ENCODE measurements at places on chromosomes 1 and 21.

GRCh38 chr1:168623003-168623828 is 46.8 kb downstream of the XCL1 start:
- DNase-seq: no peak

DNA sequence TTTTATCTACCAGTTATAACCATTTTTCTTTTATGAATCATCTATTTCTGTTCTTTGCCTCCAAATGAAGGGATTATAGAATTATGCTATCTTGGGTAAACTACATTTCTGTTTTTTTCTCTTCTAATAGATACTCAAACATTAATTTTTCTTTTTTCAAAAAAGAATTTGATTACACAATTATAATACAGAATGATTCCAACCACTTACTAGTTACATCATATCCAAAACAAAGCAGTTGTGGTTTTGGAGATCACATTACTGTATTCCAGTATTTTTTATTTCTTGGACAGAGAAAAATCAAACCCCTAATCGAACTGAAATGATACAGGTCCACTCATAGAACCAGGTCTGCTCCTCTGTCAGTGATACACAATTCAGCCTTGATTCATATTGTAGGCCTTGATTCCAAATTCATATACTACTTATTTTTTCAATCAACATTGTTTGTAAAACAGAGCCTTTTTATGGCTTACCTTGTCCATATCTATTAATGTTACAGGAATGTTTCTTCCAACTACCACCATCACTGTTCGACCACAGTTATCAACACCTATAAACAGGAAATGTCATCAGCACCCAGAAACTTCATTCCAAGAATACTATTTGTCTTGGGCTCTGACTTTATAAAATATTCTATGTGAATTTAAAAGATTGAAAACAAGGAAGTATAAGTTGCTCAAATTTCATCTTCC is 43.2 kb downstream of the GDAP2 start:
- DNase-seq: no peak

DNA sequence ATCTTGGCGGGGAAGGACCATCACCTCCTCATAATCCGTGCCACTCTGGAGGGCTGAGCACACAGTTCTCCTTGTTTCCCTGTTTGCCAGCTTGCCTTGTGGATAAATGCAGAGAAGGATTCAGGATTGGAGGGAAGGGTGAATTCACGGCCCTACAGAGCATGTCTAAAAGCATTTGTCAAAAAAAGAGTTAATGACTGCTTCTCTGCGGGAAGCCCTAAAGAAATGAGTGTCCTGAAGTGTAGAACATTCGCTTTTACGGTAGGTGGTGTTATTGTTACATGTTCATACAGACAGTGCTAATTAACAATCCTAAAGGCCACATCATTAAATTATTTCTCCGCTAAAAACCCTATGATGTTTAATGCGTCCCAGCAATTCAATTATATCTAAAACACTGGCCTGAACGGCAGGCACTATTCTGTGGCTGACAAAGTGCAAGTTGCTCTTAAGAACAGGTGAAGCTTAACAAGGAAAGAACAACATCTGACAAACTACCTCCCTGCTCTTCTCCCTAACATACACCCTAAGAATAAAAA is 112.3 kb upstream of the NFIA start:
- DNase-seq: peak; percentile 70

GRCh38 chr1:98556521-98557158 is 104.9 kb upstream of the SNX7 start:
- no peak for DNase-seq

GRCh38 chr1:177966199-177966598 is 3.7 kb downstream of the SEC16B start:
- no peak for DNase-seq

- no peak for DNase-seq
Measured at GRCh38 chr21:14687268-14687625, 141.1 kb upstream of the SAMSN1 start.

- no peak for DNase-seq
Measured at GRCh38 chr1:102732927-102733326, 375.4 kb downstream of the COL11A1 start.

DNA sequence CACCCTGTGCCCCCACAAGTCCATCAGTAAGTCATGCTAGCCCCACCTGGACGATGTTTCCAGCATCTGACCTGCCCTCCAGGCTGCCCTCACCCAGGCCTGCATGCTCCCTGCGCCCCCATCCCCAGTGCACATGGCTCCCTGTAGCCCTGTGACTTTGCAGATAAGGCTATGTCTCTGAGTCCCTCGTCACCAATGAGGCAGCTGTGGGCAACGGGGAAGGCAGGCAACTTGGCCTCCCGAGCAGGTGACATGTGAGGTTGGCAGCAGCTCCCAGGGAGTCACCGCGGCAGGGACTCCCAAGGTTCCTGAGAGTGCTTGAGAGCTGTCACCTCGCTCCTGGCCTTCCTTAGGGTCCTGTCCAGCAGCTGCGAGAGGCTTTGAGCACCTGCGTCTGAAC is 32.4 kb upstream of the AGPAT3 start:
- no peak for DNase-seq

DNA sequence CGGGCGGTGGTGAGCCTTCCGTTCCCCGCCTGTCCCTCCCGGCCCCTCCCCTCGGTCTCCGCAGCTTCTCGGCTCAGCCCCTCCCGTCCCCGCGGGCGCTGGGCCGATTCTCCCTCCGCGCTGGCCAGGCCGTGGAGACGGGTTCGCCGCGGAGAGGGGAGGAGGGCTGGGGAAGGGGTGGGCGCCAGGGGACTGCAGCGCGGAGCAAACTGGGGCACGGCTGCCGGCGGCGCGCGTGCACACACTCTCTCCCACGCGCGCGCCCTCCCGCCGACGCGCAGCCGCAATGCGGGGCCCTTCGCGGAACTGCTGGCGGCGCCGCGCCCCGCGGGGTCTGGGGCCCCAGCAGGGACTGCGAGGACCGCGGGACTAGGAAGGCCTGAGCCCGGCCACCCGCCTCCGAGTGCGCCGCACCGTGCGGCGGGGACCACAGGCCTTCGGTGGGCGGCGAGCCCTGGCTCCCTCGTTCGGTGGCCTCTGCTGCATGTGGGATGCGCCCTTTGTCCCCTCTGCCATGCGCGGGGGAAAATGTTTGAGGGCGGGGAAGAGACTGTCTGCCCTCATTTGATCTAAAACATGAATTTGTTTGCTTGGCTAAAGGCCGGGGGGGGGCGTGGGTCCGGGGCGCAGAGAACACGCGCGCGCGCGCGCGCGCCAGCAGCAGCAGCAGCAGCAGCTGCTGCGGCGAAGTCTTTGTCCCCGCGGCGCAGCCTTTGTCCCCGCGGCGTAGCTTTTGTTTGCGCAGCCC is 90.7 kb upstream of the VAMP3 start:
- peak; percentile 76 for DNase-seq

GRCh38 chr21:45299864-45300785 is 12.4 kb upstream of the POFUT2 start:
- DNase-seq: no peak

DNA sequence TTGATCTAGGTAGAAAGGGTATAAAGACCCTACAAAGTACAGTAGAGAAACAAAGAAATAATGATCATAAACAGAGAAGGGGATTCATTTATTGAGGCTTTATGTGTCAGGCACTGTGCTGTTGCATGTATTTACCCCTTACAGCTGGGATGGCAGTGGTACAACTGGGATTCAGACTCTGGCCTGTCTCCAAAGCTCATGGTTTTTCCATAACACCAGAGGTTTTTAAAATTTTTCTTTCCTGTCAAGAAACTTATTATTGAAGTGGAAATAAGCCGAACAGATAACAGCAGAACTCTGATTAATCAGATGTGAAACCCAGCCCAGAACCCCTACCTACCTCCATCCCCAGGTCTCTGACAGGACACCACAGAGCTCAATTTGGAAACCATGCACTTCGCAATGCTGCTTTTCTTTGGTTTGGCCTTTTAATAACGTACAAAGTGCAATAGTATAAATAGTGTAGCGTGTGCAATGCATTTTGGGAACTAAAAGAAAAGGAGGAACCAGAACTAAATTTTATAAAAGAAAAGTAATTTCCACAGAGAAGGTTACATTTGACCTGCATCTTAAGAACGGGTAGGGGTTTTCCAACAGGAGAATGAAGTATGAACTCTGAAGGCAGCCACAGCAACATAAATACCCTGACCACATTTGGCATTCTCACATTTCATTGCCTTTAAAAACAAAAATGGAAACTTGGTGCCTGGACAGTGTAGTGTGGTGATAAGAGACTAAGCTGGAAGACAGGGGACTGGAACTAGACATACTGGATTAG is 92.0 kb upstream of the S1PR1 start:
- DNase-seq: no peak

- no peak for DNase-seq
Measured at GRCh38 chr1:91200675-91201074, 178.8 kb upstream of the ZNF644 start.

- DNase-seq: no peak
Measured at GRCh38 chr1:218451415-218451814, 106.3 kb downstream of the TGFB2 start.

- peak; percentile 96 for DNase-seq
Measured at GRCh38 chr1:244099258-244099930, 48.3 kb downstream of the ZBTB18 start.

- no peak for DNase-seq
Measured at GRCh38 chr1:51897699-51898031, 19.1 kb upstream of the NRDC start.

- DNase-seq: no peak
Measured at GRCh38 chr1:43272576-43273571, 3.1 kb downstream of the TMEM125 start.

DNA sequence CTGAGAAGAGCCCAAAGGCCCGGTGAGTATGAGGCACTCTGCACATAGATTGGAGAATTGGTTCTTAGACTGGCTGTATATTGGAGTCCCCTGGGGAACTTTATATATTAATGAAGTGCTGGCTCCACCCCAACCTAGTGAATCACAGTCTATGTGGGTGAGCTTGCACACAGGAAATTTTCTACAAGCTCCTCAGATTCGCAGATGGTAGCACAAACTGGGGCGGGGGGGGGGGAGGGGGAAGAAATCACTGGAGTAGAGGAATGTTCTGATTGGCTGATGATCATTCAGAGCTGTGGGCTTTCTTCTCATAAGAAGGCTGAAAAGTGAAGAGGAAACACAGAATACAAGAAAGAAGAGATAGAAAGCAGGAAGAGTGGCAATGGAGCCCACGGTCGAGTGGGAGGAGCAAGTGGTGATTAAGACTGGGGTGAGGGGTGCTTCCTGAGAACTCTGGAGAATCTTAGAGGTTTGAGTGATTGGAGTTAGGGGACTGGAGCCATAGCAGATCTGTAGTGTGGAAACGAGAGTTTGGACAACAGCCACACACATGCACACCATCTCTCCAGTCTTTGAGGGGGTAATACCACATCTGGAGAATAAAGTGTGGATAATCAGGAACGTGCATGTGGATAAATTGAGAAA is 465.9 kb upstream of the DAB1 start:
- no peak for DNase-seq

- no peak for DNase-seq
Measured at GRCh38 chr1:64923294-64923718, 43.0 kb downstream of the JAK1 start.

- no peak for DNase-seq
Measured at GRCh38 chr1:227016990-227017389, 76.9 kb downstream of the COQ8A start.

- peak; percentile 81 for DNase-seq
Measured at GRCh38 chr21:14947613-14948160, 117.1 kb downstream of the NRIP1 start.

DNA sequence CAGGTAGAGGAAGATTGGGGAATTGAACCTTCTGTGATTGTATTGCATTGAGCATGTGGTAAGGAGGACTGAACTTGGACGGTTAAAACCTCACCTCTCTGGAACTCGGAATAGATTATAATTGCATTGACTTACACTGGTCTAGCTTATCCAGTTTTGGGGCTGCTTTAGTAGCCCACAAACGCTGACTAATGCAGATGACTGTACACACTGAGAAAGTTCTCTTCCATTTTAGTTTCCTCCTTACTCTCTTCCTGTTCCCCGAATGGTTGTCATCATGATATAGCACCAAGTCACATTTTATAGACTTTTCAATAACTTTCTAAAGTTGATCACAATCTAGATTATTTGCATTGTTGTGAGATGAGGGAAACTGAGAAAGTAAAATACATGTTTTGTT is 78.2 kb downstream of the NFIA start:
- DNase-seq: no peak

DNA sequence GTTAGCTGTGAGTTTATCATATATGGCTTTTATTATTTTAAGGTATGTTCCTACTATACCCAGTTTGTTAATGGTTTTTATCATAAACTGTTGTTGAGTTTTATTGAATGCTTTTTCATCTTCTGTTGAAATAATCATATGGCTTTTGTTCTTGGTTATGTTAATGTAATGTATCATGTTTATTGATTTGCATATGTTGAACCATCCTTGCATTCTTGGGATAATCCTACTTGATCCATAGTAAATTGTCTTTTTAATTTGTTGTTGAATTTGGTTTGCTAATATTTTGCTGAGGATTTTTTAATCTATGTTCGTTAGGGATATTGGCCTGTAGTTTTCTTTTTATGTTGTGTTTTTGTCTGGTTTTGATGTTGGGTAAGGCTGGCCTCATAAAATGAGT is 185.6 kb downstream of the PAPPA2 start:
- no peak for DNase-seq

DNA sequence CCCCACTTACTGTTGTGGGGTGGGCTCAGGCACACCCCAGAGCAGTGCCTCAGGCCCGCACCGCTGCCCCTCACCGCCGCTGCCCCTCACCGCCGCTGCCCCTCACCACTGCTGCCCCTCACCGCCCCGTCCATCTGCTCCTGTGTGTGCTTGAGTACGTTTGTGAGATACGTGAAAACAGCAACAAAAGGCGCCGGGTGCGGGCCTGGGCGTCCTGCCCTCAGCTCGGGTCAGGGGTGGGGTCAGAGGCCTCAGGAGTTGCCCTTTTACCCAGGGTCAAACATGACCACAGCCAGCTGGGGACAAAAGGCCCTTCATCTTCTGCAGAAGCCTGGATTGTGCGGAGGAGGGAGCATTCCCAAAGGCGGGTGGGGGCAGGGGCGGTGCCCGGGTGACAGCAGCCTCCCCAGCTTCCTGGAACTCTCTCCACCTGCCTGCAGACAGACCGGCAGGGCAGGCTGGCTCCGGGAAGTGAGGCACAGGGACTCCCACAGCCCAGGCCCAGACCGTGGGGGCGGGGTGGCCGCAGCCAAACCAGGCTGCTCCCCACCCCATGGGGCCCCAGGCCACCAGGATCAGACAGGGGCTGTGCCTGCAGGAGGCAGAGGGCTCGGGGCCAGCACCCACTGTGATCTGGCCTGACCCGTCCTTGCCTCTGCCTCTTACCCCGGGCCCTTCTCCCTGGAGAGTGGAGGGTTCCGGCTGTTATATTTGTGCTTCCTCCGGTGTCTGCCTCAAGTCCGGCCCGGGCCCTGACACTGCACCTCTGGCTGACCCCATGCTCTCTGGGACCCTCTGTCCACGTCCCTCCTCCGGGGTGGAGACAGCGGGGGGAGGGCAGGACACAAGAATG is 2.3 kb upstream of the VWA1 start:
- DNase-seq: no peak

DNA sequence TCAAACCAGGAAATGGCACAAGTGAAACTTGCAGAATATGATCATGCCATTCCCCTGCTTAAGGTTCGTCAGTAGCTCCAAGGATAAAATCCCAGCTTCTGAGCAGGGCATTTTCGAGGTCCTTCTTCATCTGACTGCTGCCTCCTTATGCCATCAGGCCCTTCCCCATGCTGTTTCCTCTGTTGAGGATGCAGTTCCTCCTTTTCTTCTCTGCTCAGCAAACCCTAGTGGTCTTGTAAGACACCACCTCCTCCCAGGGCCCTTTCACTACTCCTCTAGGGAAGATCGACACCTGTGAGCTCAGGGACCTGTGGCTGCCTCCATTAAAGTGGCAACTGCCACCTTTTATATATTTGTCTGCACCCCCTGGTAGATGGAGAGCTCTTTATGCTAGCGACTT is 62.1 kb upstream of the JUN start:
- DNase-seq: no peak
